ENCODE measurements at places on chromosomes 2 and 18.

DNA sequence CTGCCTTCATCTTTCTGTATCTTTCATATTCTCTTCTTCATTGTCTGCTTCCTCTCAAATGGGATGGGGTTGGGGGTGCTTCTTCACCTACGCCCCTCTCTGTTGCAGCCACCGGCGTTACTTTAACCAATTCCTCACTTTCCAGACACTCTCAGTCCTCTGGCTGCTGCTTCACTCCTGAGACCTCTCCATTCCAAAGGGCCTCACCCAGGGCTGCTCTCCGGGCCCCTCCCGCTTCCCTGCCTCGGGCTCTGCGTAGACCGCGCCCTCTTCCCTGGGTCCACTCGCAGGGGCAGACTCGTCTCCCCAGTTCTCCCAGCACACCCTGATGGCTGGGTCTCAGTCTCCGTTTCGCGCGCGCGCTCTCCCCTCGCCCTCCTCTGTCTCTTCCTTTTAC, 926 bp downstream of the SERPINB8 start:
- no peak for DNase-seq

- no peak for DNase-seq
Observed at GRCh38 chr2:52383541-52383940, 1351.6 kb upstream of the NRXN1 start.

- DNase-seq, result peak; percentile 21
Observed at GRCh38 chr2:222861411-222862105, 722 bp downstream of the ACSL3 start.

- no peak for DNase-seq
Observed at GRCh38 chr2:153163055-153163454, 315.5 kb downstream of the RPRM start.

DNA sequence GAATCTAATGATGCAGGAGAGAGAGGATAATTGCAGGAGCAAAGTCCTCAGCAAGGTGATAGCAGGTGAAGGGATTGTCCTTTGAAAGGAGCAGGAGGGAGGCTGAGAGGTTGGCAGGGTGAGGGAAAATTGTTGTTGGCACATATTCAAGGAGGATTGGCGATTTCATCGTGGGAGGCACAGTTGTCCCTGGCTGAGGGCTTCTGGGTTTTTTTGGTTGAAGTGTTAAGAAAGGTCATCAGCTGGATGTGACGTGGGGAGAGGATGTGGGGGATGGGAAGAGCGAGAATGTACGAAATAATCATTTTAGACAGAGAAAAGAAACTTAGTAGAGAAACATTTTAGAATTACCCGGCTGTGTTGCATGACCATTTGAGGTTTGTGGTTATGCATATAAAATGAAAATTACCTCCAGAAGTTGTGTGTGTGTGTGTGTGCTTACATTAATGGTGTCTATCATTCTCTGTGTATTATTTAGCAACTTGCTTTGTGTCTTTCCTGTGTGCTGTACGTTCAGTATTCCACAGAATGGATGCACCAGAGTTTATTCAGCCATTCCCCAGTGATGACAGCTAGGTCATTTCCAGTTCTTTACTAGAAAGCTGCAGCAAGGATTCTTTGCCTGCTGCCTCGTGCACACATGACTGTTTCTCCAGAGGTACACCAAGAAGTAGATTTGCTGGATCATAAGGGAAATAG, 67.6 kb downstream of the SDC1 start:
- no peak for DNase-seq

GRCh38 chr2:138364554-138365162, 136.9 kb upstream of the SPOPL start:
- DNase-seq, result no peak
